ENCODE measurements at places on chromosomes 5 and 9.

DNA sequence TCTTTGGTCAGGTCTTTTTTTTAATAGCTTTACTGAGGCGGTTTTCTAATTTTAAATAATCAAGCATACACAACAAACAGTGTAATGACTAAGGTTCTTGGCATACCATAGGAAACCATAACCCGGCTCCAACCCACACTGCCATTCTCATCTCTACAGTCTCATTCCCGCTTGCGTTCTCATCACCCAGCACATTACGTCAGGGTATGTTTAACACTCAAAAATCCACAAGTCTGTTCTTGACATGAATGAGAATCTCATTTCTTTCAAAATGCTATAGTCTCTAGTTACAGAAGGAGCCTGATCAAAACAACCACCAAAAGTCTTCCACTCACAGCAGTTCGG, 505 bp downstream of the C5orf34 start:
- no peak for DNase-seq

DNA sequence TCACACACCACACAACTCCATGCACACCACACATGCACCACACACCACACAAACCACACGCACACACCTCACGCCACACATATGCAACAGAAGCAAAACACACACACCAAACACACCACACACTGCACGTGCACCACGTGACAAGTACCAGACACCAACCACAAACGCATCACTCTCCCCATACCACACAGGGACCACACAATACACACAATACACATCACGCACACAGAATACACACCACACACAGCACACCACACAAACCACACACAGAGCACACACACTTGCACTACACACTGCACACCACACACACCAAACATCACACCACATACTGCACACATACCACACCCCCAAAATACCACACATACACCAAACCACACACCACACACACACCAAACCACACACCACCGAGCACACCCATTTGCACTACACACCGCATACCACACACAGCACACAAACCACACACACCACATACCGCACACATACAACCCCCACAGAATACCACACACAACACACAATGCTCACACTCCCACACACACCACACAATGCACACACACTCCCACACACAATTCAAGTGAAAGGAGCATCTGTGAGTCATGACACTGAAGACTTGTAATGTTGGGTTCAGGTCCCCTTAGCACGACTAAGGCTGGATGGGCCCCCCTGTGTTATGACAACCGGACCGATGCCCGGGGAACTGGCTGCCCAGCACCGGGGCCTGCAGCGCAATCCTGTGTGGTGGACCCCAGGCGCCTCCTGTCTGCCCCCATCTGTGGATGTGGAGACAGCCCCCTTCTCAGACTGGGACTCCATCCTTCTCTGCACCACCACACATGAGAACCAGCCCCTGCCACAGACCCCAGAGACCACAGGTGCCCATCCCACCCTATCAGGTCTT, 6.0 kb upstream of the ZDHHC11 start:
- DNase-seq = no peak

- DNase-seq = no peak
Measured at GRCh38 chr5:80036615-80037014, 1.5 kb downstream of the THBS4 start.

- no peak for DNase-seq
Measured at GRCh38 chr9:118419676-118420075, 715.5 kb downstream of the TLR4 start.

- DNase-seq = no peak
Measured at GRCh38 chr5:33363537-33363936, 77.2 kb upstream of the TARS1 start.

GRCh38 chr9:97237951-97238889, 69.2 kb upstream of the CCDC180 start:
- peak; percentile 31 for DNase-seq

- DNase-seq = no peak
Measured at GRCh38 chr5:73132759-73133158, 12.4 kb downstream of the TMEM171 start.

GRCh38 chr9:92657296-92658094, 12.4 kb downstream of the IPPK start:
- DNase-seq = no peak
